ENCODE measurements at places on chromosomes 6 and 20.

DNA sequence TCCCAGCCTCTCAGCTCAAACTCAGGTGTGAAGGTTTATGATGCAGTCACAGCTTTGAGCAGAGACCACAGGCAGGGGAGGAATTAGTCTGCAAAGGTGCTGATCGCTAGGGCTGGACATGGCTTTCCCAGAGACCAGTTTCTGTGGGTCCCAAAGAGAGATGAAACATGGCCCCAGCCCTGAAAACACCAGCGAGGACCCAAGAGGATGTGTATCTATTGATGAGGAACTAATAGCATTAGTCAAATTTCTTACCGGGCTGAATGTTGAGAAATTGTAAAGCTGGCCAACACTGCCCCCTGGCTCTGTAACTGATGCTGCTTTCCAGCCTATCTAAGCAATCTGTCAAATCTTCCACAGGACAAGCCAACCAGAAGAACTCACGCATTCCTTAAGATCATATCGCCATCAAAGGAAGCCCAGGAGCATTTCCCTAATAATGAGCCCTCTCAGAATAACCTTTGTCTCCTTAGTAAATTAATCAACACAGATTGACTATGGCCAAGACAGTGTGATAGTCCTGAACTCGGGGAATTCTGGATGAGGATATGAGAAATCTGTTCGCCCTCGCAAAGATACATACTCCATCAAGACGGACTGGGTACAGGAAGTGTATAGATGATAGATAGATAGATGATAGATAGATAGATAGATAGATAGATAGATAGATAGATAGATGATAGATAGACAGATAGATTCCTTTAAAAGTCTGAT, 7.8 kb upstream of the ACSS1 start:
- no peak for DNase-seq

GRCh38 chr20:53899351-53900167, 170.8 kb downstream of the BCAS1 start:
- DNase-seq = no peak

GRCh38 chr6:71468841-71469700, 180.5 kb downstream of the OGFRL1 start:
- peak; percentile 86 for DNase-seq

GRCh38 chr20:36030149-36030548, 61.8 kb downstream of the CNBD2 start:
- no peak for DNase-seq

- no peak for DNase-seq
Observed at GRCh38 chr6:106617302-106617701, 12.0 kb downstream of the RTN4IP1 start.

DNA sequence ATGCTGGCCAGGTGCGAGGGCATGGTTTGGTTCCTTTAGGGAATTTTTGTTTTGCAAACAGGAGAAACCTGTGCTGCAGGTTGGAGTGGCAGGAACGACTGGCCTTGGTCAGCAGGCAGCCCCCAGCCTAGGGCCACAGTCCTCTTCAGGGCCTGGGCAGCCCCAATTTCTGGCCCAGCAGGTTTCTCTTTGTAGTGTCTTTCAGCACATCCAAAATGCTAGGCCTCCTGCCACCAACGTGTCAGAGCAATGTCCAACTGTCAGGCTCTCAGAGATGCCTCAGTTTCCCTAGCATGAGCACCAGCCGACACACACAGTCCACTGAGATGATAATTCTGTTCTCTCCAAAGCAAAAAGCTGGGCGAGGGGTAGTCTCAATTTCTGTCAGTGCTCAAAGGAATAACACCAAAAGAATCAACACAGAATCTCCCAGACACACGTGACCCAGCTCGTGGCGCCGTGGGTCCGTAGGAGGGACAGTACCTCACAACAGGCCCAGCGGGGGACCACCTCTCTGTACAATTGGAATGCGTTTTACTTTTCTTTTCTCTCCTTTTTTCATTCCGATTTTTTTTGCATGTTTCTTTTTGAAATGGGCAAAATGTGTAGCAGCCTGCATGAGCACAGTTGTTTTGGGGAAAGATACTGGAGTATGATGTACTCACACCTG, 125.9 kb downstream of the TAF4 start:
- no peak for DNase-seq

DNA sequence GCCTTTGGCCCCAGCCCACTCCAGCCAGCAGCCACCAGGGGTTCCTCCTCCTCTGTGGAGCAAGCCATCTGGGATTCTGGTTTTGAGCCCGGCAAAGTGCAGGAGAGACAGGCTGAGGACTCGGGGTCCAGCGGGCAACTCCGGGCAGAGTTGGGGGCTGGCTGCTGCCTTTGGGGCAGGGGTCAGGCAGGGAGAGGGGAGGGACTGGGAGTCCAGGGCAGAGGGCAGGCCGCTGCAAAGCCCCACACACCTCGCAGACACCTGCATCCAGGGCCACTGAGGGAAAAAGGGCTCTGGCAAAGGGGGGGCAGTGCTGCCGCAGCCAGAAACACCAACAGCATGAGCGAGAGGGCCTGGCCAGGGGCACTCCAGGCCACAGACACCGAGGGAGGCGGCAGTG, 8.8 kb downstream of the BIRC7 start:
- DNase-seq = no peak

DNA sequence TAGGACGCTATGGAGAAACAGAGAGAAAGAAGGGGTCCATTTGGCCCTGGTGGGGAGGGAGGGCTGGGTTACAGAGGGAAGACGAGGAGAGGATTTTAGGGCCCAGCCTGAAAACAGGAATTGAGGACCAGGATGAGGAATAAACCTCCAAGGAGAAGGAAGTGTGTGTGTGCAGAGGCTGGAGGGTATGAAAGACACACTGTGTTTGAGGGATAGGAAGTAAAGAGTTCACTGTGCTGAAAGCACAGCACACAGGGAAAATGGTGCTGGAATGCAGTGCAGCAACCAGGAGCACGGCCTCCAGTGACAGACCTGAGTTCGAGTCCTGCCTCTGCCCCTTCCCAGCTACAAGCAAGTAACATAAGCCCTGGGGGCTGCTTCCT, 7.8 kb downstream of the MBOAT1 start:
- no peak for DNase-seq

GRCh38 chr20:31930779-31931178, 21.1 kb downstream of the PDRG1 start:
- DNase-seq = no peak

- DNase-seq = peak; percentile 89
Observed at GRCh38 chr6:161417717-161418462, 144.0 kb upstream of the AGPAT4 start.

DNA sequence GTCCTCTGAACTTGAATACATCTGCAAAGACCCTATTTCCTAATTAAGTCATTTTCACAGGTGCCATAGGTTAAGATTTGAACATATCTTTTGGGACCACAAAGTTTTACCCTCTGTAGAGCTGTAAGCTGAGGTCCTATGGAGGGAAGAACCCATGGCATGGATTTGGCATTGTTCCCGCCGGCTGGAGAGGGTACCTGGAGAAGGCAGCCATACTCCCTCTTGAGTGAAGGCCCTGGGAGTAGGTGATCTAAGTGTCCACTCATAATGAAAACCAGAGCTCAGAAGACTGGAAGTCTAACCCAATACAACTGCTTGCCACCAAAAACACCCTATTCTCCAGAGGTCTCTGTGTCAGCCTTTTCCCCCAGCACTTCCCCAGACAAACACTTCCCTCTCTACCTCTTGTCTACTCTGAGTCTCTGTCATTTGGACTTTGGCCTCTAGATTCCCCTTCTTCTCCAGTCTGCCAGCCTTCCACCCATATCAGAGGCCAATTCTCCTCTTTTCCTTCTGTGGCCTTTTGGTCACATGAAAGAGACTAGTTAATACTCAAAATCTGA, 363.9 kb downstream of the MAFB start:
- DNase-seq = no peak

DNA sequence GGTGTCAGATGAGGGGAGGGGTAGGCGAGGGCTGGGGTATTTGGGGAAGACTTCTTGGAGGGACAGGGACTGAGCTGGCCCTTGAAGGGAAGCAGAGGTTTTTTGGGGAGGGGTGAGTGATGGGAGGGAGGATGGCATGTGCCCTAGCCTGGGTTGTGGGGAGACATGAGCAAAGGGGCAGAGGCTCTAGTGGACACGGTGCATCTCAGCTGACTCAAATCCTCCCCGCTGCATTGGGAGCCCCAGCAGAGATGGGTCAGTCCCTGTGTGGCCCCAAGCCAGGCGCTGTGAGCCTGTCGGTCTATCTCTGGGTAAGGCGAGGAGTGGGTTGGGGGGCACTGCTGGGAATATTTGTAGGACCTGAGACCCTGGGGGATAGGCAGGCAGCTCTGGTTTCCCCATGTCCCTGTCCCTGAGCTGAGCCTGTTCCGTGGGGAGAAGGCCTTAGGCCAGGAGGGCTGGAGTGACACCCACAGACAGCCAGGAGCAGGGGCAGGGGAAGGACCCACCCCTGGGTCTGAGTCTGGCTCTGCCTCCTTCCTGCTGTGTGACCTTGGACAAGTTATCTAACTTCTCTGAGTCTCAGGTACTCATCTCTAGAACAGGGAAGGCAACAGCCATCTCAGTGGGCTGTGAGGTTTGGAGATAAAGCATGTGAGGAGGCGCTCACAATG, 36.0 kb downstream of the SPDEF start:
- no peak for DNase-seq

GRCh38 chr6:157763129-157763903, 59.7 kb upstream of the SNX9 start:
- no peak for DNase-seq

GRCh38 chr6:141965016-141965545, 167.6 kb upstream of the GJE1 start:
- no peak for DNase-seq

GRCh38 chr6:121436960-121437850, 1.8 kb downstream of the GJA1 start:
- DNase-seq = no peak

DNA sequence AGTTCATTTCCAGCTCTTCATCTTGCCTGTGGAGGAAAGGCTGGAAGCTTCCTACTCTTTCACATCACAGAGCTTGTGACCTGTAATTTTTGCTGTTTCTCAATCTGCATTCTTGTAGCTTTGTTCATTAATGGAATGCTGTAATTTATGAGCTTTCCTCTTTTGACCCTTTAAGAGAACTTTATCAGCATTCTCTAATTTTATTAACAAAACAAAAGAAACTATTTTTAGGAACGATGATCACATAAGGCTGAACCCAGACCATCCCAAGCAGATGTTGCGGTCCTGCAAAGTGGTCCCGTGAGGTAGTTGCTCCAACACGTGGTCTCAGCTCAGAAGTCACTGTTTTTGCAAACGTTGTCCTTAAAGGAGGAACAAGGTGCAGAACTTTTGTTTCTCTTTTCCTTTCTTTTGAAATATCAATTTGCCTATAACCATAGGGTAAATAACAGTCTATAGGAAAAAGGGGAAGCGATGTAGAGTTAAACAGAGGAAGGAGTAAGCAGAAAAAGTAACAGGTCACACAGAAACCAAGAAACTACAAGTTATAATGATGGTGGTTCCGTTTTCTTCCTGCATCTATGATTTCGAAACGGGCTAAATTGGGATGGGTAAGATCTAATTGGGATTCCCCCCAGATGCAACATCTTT, 121.3 kb upstream of the PHACTR1 start:
- DNase-seq = peak; percentile 60

DNA sequence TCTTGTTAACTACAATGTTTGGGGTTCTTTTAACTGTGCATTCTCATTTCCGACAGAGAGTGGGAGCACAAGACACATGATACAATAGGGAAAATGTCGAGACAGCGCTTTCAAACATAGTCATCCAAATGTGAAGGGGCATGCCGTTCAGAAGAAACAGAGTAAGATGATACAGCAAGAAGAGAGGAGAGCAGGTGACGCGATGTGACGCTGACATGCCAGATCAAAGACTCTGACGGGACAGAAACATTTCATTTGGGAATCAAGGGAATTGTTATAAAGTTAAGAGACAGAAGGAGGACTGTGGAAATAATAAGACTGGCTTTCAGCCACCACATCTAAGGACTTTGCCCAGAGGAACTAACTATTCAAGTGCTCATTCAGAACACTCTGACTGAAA, 117.4 kb downstream of the FAXC start:
- DNase-seq = no peak

DNA sequence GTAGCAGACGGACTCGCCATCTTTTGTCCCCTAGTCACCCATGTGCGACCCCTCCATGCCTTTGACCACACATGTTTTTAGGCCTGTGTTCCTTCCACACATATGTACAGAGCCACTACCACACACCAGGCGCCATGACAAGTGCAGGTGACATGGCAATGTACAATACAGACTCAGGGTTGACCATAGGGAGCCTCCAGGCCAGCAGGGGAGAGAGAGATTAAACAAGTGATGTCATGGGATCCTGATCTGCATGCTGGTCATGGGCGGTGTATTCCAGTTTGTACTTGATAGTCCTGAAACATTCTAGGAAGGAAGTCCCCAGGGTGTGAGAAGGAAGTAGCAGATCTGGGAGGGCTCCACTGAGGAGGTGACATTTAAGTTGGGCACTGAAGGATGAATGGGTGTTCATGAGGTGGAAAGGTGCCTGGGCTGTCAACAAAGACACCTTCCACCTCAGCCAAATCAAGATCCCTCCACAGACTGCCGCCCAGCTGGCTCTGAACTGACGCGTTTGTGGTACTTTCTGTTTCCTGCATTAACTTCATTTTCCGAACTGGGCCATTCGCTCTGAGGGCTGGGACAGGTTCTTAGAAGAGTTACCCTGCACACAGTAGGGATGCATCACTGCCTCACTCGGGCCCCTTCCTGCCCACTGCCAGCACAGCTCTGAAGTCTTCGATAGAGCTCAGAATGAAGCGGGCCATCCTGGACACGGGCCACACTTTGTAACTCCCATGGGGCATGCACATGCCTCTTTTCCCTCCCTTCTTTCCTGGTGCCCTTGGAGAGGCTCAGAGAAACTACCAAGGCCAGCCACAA, 94.0 kb downstream of the NOL4L start:
- no peak for DNase-seq

DNA sequence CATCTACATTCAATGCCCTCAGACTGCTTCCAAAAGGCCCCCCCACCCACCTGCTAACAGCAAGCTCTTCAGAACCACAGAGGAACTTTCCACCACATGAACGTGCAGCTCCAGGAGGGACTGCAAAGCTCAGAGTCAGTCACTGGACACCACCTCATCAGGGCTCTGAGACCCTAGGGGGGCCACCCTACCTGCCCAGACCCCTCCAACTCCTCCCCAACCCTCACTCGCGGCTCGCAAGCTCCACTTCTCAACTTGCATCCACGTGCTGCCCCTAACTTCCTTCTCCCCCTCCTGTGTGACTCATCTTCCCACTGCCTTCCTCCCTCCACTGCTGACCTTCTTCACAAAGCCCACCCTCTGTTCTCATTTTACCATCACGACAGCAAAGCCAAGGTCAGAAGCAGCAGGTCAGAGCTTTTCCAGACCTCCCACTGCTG, 6.5 kb downstream of the MBOAT1 start:
- DNase-seq = no peak

All from fibroblast of skin of left biceps (primary cell).